ENCODE measurements at places on chromosomes 1 and 21.

DNA sequence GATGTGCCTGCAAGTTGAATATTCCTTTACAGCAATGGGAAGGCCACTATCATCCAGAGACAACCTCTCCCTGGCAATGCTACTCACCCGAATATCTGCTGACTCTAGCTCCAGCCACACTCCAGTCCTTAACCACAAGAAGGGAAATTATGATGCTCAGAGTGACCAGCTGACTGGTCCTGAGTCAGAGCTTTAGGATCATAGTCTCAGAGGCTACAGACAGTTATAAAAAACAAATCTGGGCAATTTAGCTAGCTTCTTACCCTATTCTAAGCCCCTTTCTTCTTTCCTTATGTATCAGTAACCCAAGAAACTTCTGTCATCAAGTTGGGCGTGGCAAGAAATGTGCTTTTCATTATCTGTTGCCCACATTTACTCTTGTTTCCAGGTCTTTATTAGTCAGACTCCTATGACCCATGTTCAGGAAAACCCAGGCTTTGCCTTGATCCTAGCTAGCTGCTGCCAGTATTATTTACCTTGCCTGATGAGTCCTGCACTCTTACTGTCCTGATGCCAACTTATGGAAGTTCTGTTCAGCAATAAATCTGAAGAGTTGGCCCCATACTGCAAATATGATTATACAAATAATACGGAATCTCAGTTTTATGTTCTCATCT is 207.0 kb downstream of the TTLL7 start:
- DNase-seq: no peak

GRCh38 chr21:25967901-25968438 is 202.6 kb downstream of the APP start:
- DNase-seq: no peak

- DNase-seq: no peak
Measured at GRCh38 chr1:96510911-96511310, 210.7 kb upstream of the PTBP2 start.

DNA sequence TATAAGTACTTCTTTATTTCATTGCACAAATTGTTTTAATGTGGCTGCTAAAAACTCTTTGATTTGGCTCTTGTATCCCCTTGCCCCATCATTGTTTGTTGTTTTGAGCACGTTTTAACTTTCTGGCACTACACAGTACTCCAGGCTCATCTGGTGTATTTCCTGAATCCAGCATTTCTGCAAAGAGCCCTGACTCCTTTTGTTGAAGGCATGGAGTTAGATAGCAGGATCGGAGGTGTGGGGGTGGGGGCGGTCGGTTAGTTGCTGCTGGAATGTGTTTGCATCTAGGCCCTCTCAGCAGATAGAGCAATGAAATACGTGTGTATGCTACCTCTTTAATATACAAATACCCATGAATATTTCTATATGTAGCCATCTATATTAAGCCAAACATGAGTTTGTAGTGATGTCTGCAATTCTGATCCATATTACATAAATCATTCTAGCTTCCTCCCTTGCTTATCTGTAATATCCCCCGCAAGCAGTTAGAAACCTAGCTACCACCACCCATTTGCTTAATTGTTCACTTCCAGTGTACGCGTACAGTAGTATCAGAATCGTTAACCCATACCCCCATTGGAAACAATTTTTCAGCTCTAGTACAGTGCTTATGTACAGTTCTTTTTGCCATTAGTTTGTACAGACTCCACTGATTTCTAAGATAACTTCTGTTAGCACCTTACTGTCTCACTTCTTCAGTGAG is 106.0 kb downstream of the NOS1AP start:
- no peak for DNase-seq

DNA sequence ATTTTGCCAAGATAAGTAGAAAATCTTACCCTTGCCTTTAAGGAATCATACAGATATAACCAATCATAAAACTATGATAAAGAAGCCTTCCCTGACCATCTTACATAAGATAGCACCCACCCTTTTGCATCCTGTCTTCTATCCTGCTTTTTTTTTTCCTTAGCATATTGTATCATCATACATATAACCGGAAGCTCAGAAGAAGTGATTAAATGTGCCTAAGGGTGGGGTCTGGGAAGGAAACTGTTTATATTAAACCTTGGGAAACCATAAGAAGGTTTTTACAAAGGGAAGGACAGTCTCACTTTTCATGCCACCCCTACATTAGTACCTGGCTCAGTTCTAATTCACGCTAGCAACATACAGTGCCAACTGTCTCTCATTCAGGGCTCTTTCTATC is 66.8 kb downstream of the LUZP1 start:
- no peak for DNase-seq

DNA sequence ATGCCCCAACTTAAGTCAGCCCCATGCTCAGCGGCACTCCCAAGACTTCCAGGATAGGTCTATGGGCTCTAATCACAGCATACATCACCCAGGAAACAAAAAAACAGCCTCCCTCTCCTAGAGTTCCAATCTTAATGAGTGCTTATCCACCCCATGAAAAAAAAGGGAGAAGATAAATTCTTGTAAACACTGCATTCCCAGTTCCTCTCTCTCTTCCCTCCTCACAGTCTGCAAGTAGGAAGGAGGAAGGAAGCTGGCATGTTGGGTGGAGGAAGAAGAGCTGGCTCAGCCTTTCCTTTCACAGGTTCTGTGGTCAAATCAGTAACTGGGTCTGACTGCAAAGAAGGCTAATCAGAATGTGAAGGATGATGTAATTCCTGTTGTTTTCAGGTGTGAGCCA is 69.9 kb upstream of the ZC3H11B start:
- no peak for DNase-seq

DNA sequence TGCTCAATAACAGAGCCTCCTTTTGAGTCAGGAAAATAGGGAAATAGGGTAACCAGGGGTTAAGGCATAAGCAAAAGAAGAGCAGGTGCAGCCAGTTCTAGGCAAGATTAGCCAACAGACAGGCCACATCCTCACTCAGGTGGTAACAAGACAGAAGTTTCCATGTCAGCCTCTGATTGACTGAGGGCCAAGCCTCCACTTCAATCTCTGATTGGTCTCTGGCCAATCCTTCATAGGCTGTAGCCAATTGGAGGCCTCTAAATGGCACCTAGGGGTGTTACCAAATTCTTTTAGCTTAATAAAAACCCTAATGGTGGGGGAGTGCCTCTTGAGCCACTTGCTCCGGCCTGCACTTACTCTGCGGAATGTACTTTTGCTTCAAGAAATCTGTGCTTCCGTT is 37.2 kb downstream of the LACTBL1 start:
- DNase-seq: no peak

DNA sequence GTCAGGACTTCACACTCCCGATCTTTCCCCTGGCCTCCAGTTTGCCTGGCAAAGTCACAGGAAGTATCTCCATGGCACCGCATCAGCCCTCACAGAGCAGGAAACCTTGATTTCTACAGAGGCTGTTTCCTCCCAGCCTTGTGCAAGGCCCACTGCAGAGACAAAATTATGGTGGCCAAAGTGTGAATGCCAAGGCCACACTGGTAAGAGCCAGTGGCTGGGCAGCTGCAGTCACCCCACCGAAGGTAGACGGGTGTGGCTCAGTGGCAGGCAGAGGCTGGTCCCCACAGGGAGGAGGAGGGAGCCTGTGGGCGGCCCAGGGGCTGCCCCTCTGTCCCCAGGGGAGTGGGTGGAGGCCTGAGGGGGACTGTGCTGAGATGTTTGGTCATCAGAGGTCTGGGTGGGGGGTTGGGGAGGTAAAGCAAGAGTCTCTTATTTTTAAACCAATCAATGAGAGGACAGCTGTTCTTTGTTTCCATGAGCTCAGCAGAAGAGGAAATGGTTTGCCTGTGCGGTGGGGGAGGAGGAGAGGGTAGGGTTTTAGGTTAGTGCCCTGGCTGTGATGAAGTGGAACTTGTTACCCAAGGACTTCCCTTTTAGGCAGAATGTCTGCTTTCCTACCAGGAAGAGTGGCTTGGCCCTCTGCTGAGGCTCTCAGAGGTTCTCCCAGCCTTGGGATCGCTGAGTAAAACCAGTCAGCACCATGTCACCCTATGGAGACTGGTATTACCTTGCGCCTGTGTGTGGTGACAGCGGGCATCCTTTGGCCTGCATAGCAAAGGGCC is 18.0 kb upstream of the BTG2 start:
- peak; percentile 65 for DNase-seq

DNA sequence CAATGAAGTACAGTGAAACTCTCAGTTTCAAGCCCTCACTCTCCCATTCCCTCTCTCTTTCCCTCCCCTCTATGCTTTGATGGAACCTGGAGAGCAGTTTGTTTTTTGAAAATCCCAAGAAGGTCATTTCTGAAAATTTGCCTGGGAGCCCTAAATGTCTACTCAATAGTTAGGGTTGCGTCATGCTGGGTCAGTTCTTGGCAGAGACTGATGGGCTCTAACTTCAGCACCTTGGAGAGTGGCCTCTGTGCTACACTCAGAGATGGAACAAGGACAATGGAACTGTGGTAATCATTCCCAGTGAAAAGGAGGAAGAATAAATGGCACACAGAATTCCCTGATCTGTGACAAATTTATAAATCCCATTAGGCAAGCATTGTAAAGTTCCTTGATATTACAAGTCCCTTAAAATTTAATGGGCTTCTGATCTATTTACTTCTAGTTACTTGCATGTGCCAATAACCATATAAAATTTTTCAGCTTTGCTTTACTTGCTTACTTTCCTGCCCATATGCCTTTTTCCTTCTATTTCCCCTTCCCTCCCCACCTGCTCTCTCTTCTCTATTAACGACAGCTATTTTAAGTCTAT is 182.9 kb upstream of the KCND3 start:
- no peak for DNase-seq

DNA sequence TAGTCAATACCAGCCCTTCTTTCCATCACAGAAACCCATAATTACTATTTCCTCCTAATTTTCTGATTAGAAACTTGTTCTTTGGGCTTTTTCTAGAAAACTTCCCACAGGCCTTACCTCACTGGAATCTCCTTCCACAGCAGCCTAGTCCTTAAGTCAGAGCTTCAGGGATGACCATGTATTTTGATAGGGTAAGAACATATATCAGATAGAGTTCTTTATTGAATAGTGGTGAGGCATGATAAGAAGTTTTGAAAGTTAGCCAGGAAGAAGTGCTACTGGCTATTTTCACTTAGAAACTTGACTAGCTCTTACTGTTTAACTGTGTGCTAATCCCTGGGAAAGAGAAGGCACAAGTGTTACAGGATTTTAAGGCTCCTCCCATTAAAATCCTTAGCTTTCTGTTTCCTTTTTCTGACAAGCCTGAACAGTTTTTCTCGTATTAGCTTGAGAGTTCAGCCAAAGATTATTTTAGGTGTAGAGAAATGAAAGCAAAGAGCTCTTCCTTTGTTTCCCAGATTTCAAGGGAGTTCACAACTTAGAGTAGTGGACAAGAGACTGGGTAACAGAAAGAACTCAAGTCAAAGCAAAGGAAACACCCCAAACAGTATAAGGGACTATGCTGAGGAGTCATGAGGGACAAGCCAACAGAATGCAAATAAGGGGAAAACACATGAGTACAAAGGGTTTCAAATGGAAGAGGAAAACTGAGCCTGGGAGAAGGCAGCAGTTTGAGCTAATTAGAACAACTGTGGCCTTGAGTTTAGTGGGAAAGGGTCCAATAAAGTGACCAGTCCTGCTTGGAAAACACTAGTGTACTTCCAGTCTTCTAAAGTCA is 37.2 kb upstream of the AIM2 start:
- DNase-seq: no peak

GRCh38 chr21:35925497-35925896 is 134.8 kb downstream of the SETD4 start:
- no peak for DNase-seq

DNA sequence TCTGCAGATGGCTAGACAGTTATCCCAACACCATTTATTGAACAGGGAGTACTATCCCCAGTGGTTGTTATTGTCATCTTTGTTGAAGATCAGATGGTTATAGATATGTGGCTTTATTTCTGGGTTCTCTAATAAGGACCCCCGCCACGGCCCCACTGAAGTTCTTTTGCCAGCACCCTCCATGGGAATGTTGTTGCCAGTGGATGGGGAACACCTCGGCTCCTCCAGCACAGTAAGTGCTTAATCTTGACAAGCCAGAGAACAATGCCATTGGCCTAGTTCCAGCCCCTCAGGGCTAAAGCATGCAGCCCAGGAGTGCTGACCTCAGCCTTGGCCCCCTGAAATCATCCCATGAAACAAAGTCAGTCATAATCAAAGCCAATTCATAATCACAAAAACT is 337.6 kb downstream of the AGBL4 start:
- DNase-seq: no peak

GRCh38 chr1:47482786-47483185 is 44.9 kb downstream of the FOXD2 start:
- DNase-seq: no peak

DNA sequence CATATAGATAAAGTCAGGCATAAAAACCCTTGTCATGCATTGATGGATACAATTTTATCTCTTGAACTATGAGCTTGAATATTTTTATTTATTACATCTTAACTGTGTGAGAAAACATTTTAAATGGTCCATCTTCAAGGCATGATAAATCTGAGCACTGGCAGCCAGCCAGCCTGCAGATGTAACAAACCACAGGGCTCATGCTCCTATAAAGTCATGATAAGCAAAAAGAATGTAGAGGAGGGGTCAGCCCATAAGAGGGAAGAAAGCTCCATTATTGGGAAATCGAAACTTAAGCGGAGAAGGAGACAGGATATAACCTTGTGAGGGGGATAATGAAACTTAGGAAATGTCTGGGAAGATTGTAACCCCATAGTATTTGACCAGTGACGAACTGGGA is 839.0 kb downstream of the LRRIQ3 start:
- DNase-seq: no peak

DNA sequence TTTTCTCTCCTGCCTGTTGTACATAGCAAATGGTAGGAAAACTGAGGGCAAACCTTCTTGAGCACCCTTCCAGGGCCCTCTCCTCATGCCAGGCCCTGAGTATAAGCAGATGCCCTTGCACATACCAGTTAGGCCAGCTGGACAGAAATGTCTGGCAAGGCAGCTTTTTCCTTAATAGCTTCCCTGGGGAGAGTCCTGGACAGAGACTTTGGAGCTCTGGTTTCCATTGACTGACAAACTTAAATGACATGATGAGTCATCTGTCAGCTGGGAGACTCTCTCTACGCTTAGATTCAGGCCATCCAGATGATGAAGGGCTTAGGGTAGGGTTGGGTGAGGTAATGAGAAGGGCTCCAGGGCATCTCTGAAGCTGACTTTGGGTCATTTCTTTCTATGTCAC is 317.5 kb downstream of the ASTN1 start:
- no peak for DNase-seq

GRCh38 chr1:71621785-71622184 is 541.0 kb upstream of the ZRANB2 start:
- no peak for DNase-seq

DNA sequence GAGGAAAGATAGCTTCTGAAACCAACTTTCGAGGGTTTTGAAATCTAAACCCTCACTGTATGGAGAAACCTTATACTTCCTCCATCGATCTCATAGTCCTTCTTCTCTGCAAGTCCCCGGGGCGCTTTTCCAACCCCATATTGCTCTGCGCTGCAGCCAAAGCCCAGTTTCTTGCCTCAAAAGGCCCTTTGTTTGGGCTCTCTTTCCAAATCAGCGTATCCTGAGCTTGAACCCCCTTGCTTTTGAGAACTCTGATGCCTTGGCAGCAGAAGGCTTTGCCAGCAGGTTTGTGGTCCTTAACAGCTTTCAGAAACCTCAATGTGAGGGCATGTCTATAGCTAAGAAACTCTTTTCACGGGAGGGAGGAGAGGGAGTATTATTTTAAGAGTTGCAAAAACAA is 21.6 kb downstream of the PLPP3 start:
- no peak for DNase-seq

Data from activated T-cell treated with anti-CD3 and anti-CD28 coated beads for 24 hours (primary cell).